ENCODE measurements at places on chromosomes 6 and 20. TPM values are rescaled to one million over a fixed set of nuclear protein-coding genes. Genes with fewer than 3 reads are reported as not detected.
A peak's percentile ranks its signal among the peaks of the same experiment; 100 is the strongest.

The NRSN1 gene
- total RNA-seq = 0.78 TPM

The POPDC3 gene
- 3.7 TPM for total RNA-seq

The TNF gene
- not detected for total RNA-seq

The IL17A gene
- not detected for total RNA-seq

The DTNBP1 gene
- total RNA-seq = 13.5 TPM

GRCh38 chr20:57055345-57055744 lies 211.1 kb downstream of the BMP7 start:
- no peak overlapping the region for H3K27ac ChIP-seq
- no peak overlapping the region for H3K4me3 ChIP-seq
- H3K4me1 ChIP-seq = no peaks in the 10 kb centered on the region

GRCh38 chr6:105907301-105907700 lies 178.8 kb upstream of the PRDM1 start:
- no peak for DNase-seq
- H3K36me3 ChIP-seq = no peaks in the 10 kb centered on the region
- no peaks in the 10 kb centered on the region for H3K4me1 ChIP-seq
- no peak overlapping the region for H3K4me3 ChIP-seq
- H3K27ac ChIP-seq = no peak overlapping the region

- H3K36me3 ChIP-seq = no peaks in the 10 kb centered on the region
- no peak overlapping the region for H3K27ac ChIP-seq
- H3K4me1 ChIP-seq = no peaks in the 10 kb centered on the region
- no peaks in the 10 kb centered on the region for H3K27me3 ChIP-seq
- no peak overlapping the region for H3K4me3 ChIP-seq
- DNase-seq = no peak
Observed at GRCh38 chr6:39152262-39152661, 37.3 kb upstream of the SAYSD1 start.

DNA sequence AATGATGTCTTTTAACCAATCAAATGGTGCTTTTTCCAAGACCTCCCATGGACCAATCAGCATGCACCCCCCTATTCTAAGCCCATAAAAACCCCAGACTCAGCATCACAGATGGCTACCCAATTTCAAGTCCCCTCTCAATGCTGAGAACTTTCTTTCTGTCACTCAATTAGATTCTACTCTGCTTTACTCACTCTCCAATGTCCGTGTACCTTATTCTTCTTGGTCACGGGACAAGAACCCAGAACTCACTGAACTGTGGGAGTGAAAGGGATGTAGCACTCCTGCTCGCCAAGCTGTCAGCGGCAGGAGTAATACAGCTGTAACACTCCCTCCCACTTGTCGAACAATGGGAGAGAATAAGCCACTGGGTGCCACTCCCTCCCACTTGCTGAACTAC lies 20.8 kb upstream of the MAP7 start:
- H3K4me1 ChIP-seq = no peaks in the 10 kb centered on the region
- H3K36me3 ChIP-seq = peaks cover 3% of the 10 kb centered on the region
- no peak for DNase-seq

DNA sequence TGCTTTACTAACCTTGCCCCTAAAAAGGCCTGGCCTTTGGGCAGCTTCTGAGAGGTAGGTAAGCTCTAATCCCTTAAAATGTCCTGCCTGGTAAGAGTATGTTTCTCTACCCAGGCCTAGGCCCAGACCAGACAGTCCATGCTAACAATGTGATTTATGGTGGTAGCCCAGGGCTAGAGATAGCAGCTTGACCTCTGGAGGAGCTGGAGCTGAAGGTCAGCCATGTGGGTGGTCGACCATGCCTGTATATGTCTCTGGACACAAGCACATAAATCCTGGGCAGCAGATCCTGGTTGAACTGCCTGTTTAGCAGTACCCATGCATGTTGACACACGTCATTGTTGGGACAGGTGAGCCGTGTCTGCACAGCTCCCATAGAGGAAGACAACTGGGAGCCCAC lies 62.1 kb upstream of the PHACTR1 start:
- H3K36me3 ChIP-seq = no peaks in the 10 kb centered on the region
- no peak overlapping the region for H3K27ac ChIP-seq
- no peak for DNase-seq
- H3K27me3 ChIP-seq = no peaks in the 10 kb centered on the region
- H3K4me1 ChIP-seq = no peaks in the 10 kb centered on the region
- no peak overlapping the region for H3K4me3 ChIP-seq

GRCh38 chr6:153056308-153056707 lies 53.8 kb upstream of the MTRF1L start:
- no peak for DNase-seq
- H3K4me1 ChIP-seq = peaks cover 2% of the 10 kb centered on the region
- H3K27ac ChIP-seq = no peak overlapping the region
- H3K27me3 ChIP-seq = no peaks in the 10 kb centered on the region

DNA sequence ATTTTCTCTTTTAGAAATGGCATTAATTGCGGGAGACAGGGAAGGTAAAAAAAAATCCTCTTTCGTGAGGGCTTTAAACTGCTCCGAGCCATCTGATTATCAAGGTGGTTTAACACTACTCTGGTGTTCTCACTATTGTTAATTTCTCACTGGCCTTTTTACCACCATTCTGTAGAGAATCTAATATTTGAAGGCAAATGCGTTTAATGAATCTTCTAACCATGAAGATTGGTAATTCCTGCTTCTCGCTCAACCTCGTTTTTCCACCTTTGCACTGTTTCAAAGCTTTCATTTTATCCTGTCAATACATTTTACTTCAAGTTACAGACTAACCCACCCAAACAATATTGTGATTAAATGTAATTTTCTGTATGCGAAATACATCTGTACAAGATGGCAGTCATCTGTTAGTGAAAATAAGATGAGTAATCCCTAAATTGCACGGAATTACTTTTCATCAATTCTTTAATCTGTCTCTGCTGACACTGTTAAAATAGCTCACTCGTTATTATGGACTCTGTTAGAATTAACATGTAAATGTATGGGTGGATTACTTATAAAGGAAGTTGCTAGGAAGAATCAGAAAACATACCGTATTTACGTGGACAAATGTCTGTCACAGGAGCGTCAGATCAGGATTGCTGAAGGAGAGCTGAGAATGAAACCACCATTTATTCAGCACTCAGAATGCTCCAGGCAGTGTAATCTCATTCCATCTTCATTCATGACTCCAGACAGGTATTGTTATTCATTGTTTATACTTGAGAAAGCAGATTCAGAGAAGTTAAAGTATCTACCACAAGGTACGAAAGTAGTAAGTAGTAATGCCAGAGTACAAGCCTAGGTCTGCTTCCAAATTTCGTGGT lies 1.1 kb upstream of the LCA5 start:
- no peaks in the 10 kb centered on the region for H3K27me3 ChIP-seq
- H3K4me3 ChIP-seq = peak overlapping the region; percentile 93
- DNase-seq = no peak
- no peaks in the 10 kb centered on the region for H3K36me3 ChIP-seq

- DNase-seq = no peak
- no peak overlapping the region for H3K27ac ChIP-seq
- H3K27me3 ChIP-seq = no peaks in the 10 kb centered on the region
- no peaks in the 10 kb centered on the region for H3K36me3 ChIP-seq
- no peak overlapping the region for H3K4me3 ChIP-seq
Observed at GRCh38 chr6:88492824-88493223, 326.7 kb upstream of the CNR1 start.

DNA sequence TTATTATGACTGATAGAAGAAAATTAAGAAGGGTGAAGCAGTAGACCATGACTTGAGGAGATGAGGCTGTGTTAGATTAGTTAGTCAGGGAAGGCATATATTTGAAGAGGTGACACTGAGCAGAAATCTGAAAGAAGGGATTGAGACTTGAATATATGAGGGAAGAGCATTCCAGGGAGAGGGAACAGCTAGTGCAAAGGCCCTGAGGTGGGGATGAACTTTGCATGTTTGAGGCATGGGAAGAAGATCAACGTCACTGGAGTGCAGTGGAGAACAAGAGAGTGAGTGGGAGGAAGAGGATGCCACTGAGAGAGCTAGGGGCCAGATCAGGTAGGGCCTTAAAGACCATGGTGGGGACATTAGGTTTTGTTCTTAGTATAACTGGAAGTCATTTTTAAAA lies 119.0 kb downstream of the ZDHHC14 start:
- H3K27ac ChIP-seq = no peak overlapping the region
- no peak overlapping the region for H3K4me3 ChIP-seq

GRCh38 chr20:50584687-50585086 lies 74.5 kb downstream of the PTPN1 start:
- DNase-seq = no peak
- no peak overlapping the region for H3K4me3 ChIP-seq
- H3K27me3 ChIP-seq = no peaks in the 10 kb centered on the region
- peaks cover 19% of the 10 kb centered on the region for H3K36me3 ChIP-seq
- H3K27ac ChIP-seq = no peak overlapping the region

- H3K4me1 ChIP-seq = peaks cover 29% of the 10 kb centered on the region
- H3K4me3 ChIP-seq = peak within 1 kb of the TSS; percentile 87
- peaks cover 45% of the 10 kb centered on the region for H3K27me3 ChIP-seq
- no peak within 1 kb of the TSS for H3K27ac ChIP-seq
Observed at GRCh38 chr6:33208091-33208967, at the start of gene RING1. RING1 (plus strand) TSS chr6:33208500; CDS start chr6:33208823, 323 bp downstream.
